Left lung (tissue), 14 donors: ENCODE measurements at places on chromosomes 2 and 18.

GRCh38 chr2:170818752-170819470 lies 2.2 kb downstream of the GAD1 start:
- DNase-seq: no peak

DNA sequence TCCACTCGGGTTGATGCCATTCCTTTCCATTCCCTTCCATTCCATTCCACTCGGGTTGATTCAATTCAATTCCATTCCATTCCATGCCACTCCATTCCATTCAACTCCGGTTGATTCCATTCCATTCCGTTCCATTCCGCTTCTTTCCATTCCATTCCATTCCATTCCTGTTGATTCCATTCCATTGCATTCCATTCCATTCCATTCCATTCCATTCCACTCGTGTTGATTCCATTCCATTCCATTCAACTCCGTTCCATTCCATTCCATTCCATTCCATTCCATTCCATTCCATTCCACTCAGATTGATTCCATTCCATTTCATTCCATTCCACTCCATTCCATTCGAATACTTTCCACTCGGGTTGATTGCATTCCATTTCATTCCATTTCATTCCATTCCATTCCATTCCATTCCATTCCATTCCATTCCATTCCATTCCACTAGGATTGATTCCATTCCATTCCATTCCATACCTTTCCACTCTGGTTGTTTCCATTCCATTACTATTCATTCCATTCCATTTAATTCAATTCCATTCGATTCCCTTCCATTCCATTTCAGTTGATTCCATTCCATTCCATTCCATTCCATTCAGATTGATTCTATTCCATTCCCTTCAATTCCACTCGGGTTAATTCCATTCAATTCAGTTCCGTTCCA lies 1141.8 kb downstream of the RPIA start:
- no peak for DNase-seq

- DNase-seq: no peak
Measured at GRCh38 chr2:157813467-157813866, 62.7 kb downstream of the ACVR1 start.

GRCh38 chr18:3773303-3773702 lies 323.3 kb downstream of the TGIF1 start:
- no peak for DNase-seq

GRCh38 chr2:30456106-30456505 lies 9.1 kb downstream of the LCLAT1 start:
- no peak for DNase-seq

DNA sequence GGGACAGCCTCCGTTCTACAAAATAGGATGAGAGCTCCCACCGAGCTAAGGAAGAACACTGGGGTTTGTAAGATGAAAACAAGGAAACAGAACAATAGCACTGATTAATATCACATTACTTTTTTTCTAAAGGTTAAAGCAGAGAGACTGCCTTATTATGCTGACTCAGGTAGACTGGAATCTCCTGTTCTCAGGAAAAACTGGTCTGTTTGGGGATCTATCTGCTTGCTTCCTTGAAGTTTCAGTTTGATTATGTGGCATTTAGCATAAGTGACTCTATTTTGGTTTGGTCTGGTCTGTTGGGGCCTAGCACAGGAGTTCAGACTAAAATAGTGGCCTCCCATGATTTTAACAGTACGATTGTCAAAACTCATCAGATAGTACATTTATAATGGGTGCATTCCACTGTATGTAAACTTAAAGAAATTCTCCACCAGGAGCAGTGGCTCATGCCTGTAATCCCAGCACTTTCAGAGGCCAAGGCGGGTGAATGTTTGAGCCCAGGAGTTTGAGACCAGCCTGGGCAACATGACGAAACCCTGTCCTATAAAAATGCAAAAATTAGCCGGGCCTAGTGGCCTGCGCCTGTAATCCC lies 64.1 kb upstream of the NDUFV2 start:
- DNase-seq: no peak

DNA sequence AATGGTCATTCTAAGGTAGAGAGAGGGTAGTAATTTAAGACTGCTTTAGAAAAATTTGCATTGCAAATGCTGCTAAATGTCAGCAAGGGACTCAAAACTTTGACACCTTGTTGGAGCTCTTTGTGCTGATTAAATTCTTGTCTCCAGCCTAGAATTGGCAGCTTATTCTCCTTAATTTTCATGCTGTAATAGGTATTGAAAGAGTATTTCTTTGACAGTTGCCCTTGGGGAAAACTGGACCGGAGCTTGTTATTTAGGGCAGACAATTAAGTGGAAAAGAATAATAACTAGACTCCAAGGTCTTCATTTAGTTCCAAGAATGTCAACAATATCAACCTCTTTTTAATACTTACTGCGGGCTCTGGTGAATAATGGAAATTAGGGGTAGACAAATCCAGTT lies 264.0 kb downstream of the TPGS2 start:
- no peak for DNase-seq
